ENCODE measurements at places on chromosomes 7 and 10.
A peak's percentile ranks its signal among the peaks of the same experiment; 100 is the strongest.

GRCh38 chr10:114925587-114926586 is 12.1 kb upstream of the TRUB1 start:
- peak; percentile 25 for DNase-seq

- no peak for DNase-seq
Observed at GRCh38 chr7:148567524-148567923, 23.0 kb upstream of the C7orf33 start.

GRCh38 chr7:88331322-88331721 is 24.6 kb upstream of the STEAP4 start:
- no peak for DNase-seq

GRCh38 chr10:120713573-120714205 is 137.5 kb upstream of the WDR11 start:
- DNase-seq = no peak

- peak; percentile 22 for DNase-seq
Observed at GRCh38 chr10:7378602-7379403, 32.0 kb downstream of the SFMBT2 start.

DNA sequence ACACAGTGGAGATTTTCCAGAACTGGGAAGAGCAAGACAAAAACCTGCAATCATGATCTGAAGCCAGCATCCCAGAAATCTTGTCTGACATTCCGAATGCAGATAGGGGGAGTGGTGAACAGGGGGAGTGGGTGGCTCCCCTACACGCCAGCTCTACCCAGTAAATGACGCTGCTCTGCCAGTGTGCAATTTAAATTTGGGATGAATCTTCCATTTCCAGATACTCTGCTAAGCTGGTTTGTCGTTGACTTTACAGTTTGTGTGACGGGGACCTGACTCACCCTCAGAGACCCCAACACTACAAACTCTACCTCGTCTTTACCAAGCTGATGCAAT is 68.7 kb upstream of the CAMK2B start:
- no peak for DNase-seq

GRCh38 chr7:77575187-77575586 is 38.1 kb downstream of the PTPN12 start:
- DNase-seq = no peak

- DNase-seq = no peak
Observed at GRCh38 chr7:105268511-105269392, 120.0 kb downstream of the SRPK2 start.

GRCh38 chr10:12427276-12427675 is 77.9 kb downstream of the CAMK1D start:
- no peak for DNase-seq

- DNase-seq = no peak
Observed at GRCh38 chr7:41238851-41239331, 464.0 kb downstream of the INHBA start.

- DNase-seq = peak; percentile 54
Observed at GRCh38 chr7:158863611-158864506, 7.5 kb downstream of the DYNC2I1 start.

Data from stimulated activated CD4-positive, alpha-beta T cell treated with anti-CD3 and anti-CD28 coated beads, Interleukin-2, amount 100 ng/mL, for 24 hours (primary cell).